ENCODE measurements at places on chromosomes 5 and 9. TPM values are rescaled to one million over a fixed set of nuclear protein-coding genes. Genes with fewer than 3 reads are reported as not detected.

Gene SPATA31A3
- not detected for total RNA-seq

Gene PCDHB11
- 0.19 TPM for total RNA-seq

Gene DNAJB5
- total RNA-seq, result 3.4 TPM

Gene BHMT
- not detected for total RNA-seq

Gene MYO10
- 99.8 TPM for total RNA-seq

Gene CDC14B
- 7.0 TPM for total RNA-seq

Gene ZDHHC12
- total RNA-seq, result 41.0 TPM

Gene PTGR1
- total RNA-seq, result 27.6 TPM

- peak; percentile 85 for DNase-seq
Measured at GRCh38 chr5:80516826-80517225, 28.9 kb downstream of the FAM151B start.

DNA sequence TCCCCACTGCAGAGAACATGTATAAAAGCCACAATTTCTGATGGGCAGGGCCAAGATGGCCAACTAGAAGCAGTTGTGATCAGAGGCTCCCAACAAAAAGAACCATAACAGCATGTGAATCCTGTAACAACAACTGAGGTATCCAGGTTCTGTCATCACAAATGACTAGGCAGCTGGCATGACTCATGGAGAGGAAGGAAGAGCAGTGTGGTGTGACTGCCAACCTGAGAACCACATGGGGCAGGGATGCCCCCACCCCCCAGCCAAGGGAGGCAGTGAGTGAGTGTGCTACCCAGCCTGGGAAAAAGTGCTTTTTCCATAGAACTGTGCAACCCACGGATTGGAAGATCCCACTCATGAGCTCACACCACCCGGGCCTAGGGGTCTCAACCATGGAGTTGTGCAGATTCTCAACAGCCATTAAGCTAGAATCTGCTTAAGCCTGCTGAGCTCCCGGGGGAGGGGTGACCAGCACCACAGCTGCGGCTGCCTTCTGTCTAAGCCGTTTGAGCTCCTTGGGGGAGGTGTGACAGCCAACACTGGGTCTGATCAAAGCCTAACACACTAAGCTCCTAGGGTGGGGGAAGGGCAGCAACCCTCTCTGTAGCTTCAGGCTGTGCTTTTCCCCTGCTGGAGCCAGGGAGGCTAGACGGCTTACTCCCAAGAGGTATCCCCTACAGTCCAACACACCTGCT lies 80.1 kb upstream of the DMAC1 start:
- no peak for DNase-seq

DNA sequence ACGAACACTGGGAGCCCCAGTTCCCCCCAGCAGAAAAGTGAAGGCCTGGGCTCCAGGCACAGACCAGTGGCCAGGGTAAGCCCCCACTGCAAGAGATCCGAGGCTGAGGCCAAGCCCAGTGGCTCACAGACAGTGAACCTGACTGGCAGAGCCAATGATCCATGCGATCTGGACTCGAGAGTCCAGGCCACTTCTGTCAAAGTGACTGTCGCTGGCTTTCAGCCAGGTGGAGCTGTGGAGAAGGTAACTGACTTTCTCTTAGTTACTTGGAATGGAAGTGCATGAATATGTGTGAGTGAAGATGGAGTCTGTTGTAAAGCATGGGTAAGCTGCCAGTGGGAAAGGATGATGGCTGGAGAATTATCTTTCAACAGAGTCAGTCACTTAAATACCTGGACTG lies 99.7 kb downstream of the GOLPH3 start:
- DNase-seq, result no peak

DNA sequence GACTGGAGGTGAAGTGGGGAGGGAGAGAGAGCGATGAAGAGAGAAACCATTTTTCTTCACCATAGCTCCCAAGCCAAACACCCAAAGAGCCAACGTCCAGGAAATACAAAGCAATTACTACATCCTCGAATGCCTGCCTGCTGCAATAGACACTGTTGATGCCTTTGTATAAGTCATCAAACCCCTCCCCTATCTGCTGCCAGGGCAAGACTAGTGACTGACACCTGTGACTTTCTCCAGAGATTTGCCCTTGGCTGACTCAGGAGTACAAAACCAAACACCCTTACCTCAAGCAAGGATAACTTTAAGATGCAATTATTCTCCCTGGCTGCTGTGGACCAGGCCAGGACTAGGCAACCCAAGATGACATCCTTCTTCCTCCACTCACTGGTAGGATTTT lies 81.8 kb upstream of the RASA1 start:
- DNase-seq, result peak; percentile 37

- DNase-seq, result no peak
Measured at GRCh38 chr9:80285326-80285725, 713.6 kb downstream of the TLE4 start.

- no peak for DNase-seq
Measured at GRCh38 chr5:163838738-163839137, 333.3 kb downstream of the MAT2B start.

- DNase-seq, result no peak
Measured at GRCh38 chr5:78113689-78114264, 180.7 kb downstream of the AP3B1 start.

DNA sequence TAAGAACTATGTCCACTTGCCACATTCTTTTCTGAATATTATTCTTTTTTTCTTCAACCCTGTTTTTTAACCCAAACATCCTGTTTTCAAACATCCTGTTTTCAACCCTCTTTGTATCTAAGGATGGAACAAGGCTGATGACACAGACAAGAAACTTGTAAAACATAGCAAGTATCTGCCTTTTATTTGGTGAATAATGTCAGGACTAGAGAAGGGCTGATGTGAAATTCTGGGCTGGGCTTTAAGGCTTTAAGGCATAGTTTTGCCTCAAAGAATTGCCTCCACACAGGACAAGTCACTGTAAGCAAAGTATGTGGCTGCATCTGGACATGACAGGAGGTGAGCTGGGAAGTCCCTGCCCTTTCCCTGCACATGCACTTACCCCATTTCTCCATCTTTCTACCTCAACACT lies 42.5 kb upstream of the RIC1 start:
- no peak for DNase-seq

GRCh38 chr5:96743065-96743768 lies 64.5 kb downstream of the ERAP1 start:
- peak; percentile 82 for DNase-seq

Measured in dermis blood vessel endothelial cell (primary cell).